ENCODE measurements at places on chromosomes 7 and 10.

DNA sequence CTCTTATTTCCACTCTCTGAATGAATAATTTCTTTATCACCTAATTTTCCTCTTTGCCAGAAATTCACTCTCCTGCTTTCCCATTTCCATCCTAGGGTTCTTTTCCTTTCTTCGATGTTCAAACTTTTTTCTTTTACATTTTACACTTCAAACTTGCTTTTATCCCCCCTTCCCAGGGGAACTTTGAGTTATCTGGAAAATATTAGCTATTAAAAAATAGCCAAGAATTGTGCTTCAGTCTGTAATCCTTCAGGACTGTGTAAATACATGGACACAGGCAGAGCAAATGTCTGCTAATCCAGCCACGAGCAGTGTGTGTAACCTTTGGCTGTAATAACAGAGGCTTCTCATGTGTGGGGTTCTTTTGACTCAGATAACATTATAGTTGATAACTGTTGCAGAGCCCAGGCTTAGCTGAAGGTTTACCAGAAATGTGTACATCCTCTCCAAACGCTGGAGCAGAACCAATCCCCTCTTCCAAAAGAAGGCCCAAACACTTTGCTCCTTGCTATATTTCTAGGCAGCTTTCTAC lies 4.6 kb downstream of the ASB4 start:
- DNase-seq: no peak

DNA sequence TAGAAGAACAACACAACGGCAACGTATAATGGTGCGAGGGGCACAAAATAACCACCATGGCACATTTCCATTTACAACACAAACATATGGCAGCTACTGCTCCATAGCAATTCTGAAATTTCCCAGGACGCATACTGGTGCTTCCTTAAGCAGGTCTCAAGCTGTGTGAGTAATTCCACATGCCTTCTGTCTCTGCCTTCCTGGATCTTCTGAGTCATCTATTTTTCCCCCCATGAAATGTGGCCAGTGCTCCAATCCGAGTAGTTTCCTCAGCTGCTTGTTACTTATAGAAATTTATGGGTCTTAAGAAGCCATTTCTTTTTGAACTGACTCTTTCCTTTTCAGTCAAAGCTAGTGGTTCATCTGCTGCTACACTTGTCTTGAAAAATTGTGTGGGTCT lies 256.6 kb upstream of the KLF6 start:
- DNase-seq: no peak

GRCh38 chr10:51915031-51915542 lies 215.7 kb upstream of the CSTF2T start:
- no peak for DNase-seq

DNA sequence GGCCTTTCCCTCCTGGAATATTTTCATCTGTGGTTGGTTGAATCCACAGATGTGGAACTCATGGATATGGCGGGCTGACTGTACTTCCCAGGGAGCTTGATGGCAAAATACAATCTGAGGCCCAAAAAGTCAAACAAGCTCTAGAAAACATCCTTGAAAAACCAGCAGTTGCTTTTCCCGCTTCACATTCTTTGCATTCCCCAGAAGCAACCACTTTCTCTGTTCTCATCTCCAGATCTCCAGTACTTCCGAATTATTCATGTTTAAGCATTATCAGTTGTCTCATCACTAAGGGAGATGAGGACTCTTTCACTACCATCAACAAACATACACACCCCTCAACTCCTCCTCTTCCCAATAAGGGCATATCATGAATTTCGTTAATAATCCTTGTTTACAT lies 55.3 kb downstream of the KIF5B start:
- DNase-seq: no peak

- no peak for DNase-seq
These were observed 556.1 kb downstream of the DNAJB6 start for GRCh38 chr7:157892751-157893523.

GRCh38 chr7:37993060-37993501 lies 72.6 kb downstream of the EPDR1 start:
- DNase-seq: no peak

- DNase-seq: no peak
These were observed 4.2 kb downstream of the MKX start for GRCh38 chr10:27741173-27742091.

DNA sequence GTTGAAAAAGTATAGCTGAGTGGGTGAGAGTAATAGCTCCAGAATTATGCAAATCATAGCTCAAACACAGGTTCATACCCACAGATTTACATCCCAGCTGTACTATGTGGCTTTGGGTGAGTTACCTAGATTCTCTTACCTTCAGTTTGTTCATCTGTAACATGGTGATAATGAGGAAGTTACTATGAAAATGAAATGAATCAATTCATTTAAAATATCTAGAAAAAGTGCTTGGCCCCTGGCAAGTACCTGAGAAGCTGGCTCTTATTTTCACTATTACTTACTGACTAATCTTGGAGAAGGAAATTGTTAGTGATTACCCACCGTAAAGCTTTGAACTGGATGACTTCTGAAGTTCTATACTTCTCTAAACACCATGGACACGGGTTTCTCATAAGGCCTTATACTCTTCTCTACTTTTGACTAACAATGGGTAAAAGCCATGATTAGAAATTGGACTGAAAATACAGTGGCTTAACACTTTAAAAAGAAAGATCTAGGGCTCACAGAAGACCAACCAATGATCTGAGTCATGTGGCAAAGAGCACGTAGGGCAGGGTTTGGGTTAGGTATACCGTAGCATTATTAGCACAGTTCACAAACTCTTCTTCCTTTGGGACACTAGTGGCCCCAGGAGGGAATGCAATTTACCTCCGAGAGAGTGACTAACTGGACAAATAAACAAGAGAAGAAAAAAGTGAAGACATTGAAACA lies 149.2 kb downstream of the PLPP4 start:
- DNase-seq: no peak

- DNase-seq: no peak
These were observed 301.5 kb upstream of the SHH start for GRCh38 chr7:156113731-156114130.

GRCh38 chr10:119135513-119135881 lies 30.0 kb downstream of the SFXN4 start:
- no peak for DNase-seq

GRCh38 chr10:126397156-126397555 lies 8.9 kb upstream of the ADAM12 start:
- no peak for DNase-seq

GRCh38 chr7:150388709-150389531 lies 9.8 kb downstream of the ZNF775 start:
- no peak for DNase-seq

- DNase-seq: no peak
These were observed 36.2 kb upstream of the FOXL3 start for GRCh38 chr7:253581-254336.

DNA sequence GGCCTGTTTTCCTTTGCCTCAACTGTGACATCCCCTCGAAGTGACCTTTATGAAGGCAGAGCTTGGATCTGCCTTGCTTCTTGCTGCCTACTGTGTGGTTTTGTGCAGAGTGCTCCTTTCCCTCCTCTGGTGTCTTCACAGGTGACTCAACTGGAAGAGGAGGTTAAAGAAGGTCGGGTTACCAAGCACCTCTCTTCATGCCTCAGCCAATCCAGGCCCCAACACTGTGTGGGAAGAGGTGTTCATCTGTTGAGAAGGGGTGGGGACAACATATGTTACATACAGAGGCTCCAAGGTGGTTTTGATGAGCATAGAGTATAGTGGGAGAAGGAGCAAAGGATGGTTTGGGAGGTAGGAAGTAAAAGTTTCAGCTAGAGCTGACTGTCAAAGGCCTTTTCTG lies 155.7 kb downstream of the AUTS2 start:
- no peak for DNase-seq

DNA sequence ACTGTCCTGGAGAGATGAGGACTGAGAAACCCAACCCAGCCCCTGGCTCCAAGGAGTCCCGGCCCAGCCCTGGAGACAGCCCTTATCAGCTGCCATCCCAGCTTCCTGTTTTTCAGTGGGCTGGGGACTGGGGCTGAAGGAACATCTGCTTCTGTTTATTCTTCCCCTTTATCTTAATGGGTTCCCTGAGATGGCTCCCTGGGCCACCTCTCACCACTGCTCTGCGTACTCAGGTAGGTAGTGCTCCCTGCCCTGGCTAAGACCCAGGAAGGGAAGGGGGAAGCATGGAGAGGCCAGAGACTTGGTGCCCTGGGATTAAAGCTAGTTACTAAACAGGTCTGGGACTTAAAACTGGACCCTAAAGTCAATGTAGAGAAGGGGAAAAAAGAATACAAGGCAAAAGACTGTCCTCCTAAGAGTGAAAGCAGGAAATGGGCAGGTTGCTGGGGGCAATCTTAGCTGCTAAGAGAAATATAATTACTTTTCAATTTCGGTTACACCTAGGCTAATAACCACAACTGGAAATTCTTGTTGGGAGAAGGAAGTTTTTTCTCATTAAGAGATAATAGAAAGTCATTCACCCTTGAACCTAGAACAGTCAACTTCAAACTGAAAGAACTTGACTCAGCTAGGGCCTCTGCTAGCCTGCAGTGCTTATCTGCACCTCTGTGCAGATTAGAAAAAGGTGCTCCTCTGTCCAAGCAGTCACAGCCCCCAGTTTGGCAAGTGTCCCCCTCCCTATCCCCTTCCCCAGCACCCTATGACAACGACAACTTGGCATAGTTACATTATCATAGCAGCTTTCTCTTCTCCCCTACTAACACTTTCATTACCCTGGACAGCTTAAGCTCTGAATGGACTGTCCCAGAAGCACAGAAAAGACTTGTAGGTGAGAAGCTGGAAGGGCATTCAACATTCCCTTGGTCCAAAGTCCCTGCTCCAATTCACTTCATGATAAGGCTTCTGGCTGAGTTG lies 65.6 kb upstream of the KDM7A start:
- no peak for DNase-seq

- no peak for DNase-seq
These were observed 105.3 kb downstream of the OAT start for GRCh38 chr10:124313374-124313773.

DNA sequence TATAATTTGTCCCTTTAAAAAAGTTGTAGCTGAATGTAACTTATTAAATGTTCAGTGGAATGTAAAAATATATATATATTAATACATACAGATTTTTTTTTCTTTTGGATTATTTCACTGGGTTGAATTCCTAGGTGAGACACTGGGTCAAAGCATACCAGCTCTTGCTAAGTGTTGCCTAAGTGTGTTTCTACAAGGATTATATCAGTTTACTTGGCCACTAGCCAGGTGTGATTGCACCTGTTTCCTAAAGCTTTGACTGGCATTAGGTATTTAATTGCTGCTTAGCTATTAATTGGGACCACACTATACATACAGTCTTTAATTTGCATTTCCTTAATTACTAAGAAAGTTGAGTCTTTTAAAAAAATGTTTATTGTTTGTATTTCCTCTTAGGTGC lies 5.5 kb upstream of the ELOVL3 start:
- DNase-seq: no peak
